Osteoblast (primary cell): ENCODE measurements at places on chromosomes 6 and 20. TPM values are rescaled to one million over a fixed set of nuclear protein-coding genes. Genes with fewer than 3 reads are reported as not detected.

DNA sequence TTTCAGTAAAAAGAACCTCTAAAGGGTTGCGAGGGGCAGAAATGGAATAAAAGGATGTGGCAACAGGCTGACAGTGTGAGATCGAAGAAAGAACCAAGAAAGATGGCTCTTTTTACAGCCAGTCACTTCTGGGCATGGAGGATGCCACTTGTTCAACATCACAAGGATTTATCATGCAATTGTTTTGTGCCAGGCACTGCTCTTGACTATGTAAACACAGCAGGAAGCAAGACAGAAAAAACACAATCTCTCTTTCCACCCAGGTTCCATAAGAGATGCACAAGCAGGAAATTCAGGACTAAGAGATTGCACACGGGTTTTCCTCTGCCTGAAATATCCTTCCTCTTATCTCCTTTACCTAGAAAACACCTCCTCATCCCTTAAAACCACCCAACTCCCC lies 38.0 kb downstream of the FOXA2 start:
- H3K4me3 ChIP-seq, result no peak overlapping the region
- no peaks in the 10 kb centered on the region for H3K4me1 ChIP-seq
- no peaks in the 10 kb centered on the region for H3K36me3 ChIP-seq
- no peak for DNase-seq
- H3K27ac ChIP-seq, result no peak overlapping the region

DNA sequence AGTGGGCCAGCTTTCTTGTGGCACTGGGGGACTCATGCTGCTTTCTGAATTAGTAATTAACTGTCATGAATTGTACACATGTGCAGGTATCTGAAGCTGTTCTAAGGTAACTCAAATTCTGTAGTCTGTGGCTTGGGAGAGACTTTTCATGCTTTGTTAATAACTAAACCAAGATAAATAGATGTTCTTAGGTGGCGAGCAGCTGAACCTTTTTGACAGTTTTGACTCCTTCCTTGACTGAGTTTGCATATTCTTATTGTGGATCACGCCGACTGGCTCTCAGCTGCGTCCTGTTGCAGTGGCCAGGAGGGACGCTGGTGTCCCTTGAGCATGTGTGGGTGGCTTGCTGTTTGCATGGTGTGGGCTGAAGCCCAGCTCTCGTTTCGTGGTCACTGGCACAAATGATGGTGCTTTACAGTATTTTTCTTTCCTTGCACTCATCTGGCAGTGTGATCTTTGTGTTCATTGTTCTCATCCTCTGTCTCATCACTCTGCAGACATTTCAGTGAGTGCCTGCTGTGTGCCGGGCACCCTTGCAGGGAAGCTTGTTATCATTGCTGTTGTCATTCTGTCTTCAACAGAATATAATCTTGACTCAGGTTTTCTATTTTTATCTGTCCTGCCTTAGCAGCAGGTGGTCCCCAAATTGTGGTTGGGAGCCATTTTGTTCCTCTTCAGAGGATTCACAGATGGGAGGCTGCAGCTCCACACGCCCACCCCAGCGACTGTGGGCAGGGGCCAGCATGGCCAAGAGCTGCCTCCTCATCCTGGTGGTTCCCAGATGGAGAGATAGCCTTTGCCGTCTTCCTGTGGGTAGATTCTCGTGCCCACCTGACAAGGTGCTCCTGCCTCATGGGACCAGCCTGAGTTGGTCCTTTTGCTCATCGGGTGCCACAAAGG lies 39.6 kb downstream of the DUSP22 start:
- no peaks in the 10 kb centered on the region for H3K27me3 ChIP-seq
- DNase-seq, result no peak

- DNase-seq, result no peak
- H3K36me3 ChIP-seq, result no peaks in the 10 kb centered on the region
- no peak overlapping the region for H3K4me3 ChIP-seq
These were observed 89.3 kb downstream of the TASP1 start for GRCh38 chr20:13549451-13549850.

- peaks cover 11% of the 10 kb centered on the region for H3K27me3 ChIP-seq
- no peaks in the 10 kb centered on the region for H3K36me3 ChIP-seq
- no peaks in the 10 kb centered on the region for H3K4me1 ChIP-seq
- H3K4me3 ChIP-seq, result no peak overlapping the region
These were observed 35.3 kb downstream of the GRM4 start for GRCh38 chr6:34110610-34111009.

DNA sequence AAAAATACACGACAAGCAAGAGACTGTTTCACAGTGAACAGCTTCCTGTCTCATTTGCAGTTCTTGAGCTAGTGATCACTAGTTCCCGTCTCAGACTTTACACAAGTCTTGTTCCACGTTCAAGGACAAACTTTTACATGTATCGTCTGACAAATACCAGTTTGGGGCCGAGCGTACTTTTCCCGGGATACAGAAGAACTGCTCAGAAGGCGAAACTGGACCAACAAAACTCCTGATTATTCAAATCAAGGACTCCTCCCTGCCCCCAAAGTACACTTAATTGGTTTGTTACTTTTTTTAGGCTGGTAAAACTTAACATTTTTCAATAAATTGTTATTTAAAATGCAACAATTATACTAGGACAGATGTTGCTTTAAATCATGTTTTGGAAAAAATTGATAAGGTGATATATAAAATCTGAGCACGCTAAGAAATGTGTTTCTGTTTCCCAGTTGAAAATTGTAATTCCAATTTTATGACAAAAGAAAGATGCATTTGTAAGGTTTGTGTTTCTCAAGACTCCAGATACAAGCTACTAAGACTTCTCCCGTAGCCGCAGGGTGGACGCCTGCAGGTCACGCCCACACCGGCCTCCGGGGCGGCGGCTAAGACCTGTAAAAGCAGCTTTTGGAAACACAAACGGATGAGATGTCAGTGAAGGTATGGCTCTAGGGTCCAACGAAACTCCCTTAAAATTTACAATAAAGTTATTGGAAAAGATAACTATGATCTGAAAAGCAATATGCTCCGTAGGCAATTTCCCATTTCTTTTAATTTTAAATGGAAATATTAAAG lies 16.8 kb upstream of the TCFL5 start:
- no peak overlapping the region for H3K4me3 ChIP-seq
- DNase-seq, result peak; percentile 75
- H3K36me3 ChIP-seq, result peaks cover 15% of the 10 kb centered on the region
- H3K27ac ChIP-seq, result no peak overlapping the region

DNA sequence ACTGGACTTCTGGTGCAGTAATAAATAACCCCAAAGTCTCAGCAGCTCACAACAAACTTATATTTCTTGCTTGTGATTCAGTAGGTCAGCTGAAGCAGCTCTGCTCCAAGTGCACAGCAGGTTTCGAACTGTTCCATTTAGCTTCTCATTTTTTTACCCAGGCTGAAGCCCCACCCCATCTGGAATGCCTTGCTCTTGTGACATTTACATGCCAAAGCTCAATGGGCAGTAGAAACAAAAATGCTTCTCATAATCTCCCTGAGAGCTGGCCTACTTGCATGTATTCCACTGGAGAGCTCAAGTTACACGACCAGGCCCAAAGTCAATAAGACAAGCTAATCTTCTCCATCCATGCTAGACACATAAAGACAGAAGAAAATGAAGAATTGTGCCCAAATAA lies 165.2 kb downstream of the HAO1 start:
- H3K27me3 ChIP-seq, result no peaks in the 10 kb centered on the region
- H3K27ac ChIP-seq, result no peak overlapping the region
- H3K36me3 ChIP-seq, result no peaks in the 10 kb centered on the region
- no peaks in the 10 kb centered on the region for H3K4me1 ChIP-seq
- no peak overlapping the region for H3K4me3 ChIP-seq

DNA sequence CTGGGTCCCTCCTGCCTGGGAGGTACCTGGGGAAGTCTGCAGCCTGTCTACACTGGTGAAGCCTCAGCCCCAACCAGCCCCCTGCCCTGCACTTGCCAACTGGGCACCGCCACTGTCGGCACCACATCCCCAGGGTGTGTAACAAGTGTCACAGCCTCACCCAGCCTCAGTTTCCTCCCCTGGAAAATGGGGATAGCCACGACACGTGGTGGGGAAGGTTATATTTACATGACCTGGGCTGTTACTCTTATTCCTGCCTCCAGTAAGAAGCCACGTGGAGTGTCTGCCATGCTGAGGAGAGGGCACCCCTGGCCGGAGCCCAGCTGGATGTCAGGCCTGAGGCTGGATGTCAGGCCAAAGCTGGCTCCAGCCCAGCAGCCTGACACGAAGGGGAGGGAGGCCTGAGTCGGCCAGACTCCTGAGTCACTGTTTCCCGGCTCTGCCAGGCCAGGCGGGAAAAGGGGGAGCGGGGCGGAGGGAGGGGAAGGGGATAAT lies 44.9 kb downstream of the SNAI1 start:
- H3K4me1 ChIP-seq, result peaks cover 34% of the 10 kb centered on the region
- H3K27me3 ChIP-seq, result no peaks in the 10 kb centered on the region
- H3K27ac ChIP-seq, result peak overlapping the region; percentile 96

GRCh38 chr6:90516074-90516660 lies 70.7 kb downstream of the MAP3K7 start:
- H3K27me3 ChIP-seq, result no peaks in the 10 kb centered on the region
- H3K36me3 ChIP-seq, result peaks cover 63% of the 10 kb centered on the region
- no peak overlapping the region for H3K27ac ChIP-seq
- H3K4me1 ChIP-seq, result no peaks in the 10 kb centered on the region

- peak; percentile 31 for DNase-seq
- no peaks in the 10 kb centered on the region for H3K36me3 ChIP-seq
- H3K27ac ChIP-seq, result no peak overlapping the region
- H3K4me3 ChIP-seq, result no peak overlapping the region
- H3K27me3 ChIP-seq, result no peaks in the 10 kb centered on the region
These were observed 208.4 kb downstream of the CDH4 start for GRCh38 chr20:61460261-61461052.

GRCh38 chr6:30572148-30572547 lies 906 bp downstream of the ABCF1 start:
- H3K4me1 ChIP-seq, result peaks cover 23% of the 10 kb centered on the region
- no peaks in the 10 kb centered on the region for H3K27me3 ChIP-seq
- H3K27ac ChIP-seq, result peak overlapping the region; percentile 98
- peak overlapping the region; percentile 99 for H3K4me3 ChIP-seq
- peaks cover 4% of the 10 kb centered on the region for H3K36me3 ChIP-seq

- H3K4me3 ChIP-seq, result no peak overlapping the region
- no peak overlapping the region for H3K27ac ChIP-seq
- peaks cover 31% of the 10 kb centered on the region for H3K4me1 ChIP-seq
- H3K36me3 ChIP-seq, result no peaks in the 10 kb centered on the region
- peak; percentile 83 for DNase-seq
- no peaks in the 10 kb centered on the region for H3K27me3 ChIP-seq
These were observed 3.2 kb downstream of the SLC29A1 start for GRCh38 chr6:44226368-44227147.

DNA sequence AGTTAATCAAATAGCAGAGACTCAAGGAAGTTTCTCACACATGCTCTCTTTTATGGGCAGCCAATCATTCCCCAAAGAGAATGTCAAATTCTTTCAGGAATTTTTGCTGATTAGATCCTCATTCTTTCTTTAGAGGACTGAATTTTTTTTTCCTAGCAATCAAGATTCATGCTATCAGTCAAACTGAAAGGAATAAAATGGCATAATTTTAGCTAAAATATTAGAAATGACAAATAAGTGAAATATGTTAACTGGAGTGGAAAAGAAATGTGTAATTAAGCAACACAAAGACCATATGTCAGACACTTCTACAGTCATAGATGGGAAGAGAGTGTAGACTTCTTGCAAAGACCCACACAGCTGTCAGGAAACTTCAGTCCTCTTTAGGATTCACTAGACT lies 242.3 kb upstream of the RNF217 start:
- DNase-seq, result no peak
- no peaks in the 10 kb centered on the region for H3K36me3 ChIP-seq
- no peaks in the 10 kb centered on the region for H3K4me1 ChIP-seq
- no peaks in the 10 kb centered on the region for H3K27me3 ChIP-seq
- H3K27ac ChIP-seq, result no peak overlapping the region

GRCh38 chr6:35477551-35478179 lies 9.5 kb downstream of the RPL10A start:
- H3K4me3 ChIP-seq, result no peak overlapping the region
- H3K4me1 ChIP-seq, result no peaks in the 10 kb centered on the region
- peaks cover 33% of the 10 kb centered on the region for H3K36me3 ChIP-seq
- peak; percentile 51 for DNase-seq
- H3K27ac ChIP-seq, result no peak overlapping the region

DNA sequence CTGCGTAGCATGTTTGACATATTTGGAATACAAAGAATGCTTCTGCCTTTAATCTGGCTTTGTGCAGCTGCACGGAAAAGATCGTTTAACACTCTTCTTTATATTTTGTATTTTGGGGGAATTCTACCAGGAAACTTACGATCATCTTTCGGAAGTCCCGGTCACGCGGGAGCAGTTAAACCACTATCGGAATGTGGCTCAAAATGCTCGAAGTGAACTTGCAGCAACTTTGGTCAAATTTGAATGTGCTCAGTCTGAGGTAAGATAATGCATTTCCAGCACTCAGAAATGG lies 42.3 kb downstream of the CCDC170 start:
- H3K27ac ChIP-seq, result peak overlapping the region; percentile 84
- H3K27me3 ChIP-seq, result no peaks in the 10 kb centered on the region
- H3K4me1 ChIP-seq, result peaks cover 36% of the 10 kb centered on the region
- no peak for DNase-seq

Gene TRIM10
- not detected in 2 replicates for total RNA-seq

Gene FAM83C
- not detected in 2 replicates for total RNA-seq

Gene PLCB4
- total RNA-seq, result 13.0 and 25.6 TPM in 2 replicates

Gene PBOV1
- total RNA-seq, result not detected in 2 replicates

Gene KCNK5
- not detected in 2 replicates for total RNA-seq

Gene TNF
- total RNA-seq, result not detected in 2 replicates

Gene KCNQ2
- 0.36 TPM in 1 of 2 replicates, not detected in the other for total RNA-seq

Gene ATAT1
- 4.4 and 4.7 TPM in 2 replicates for total RNA-seq

Gene PDE10A
- total RNA-seq, result 3.3 and 3.5 TPM in 2 replicates

Gene SLC32A1
- not detected in 2 replicates for total RNA-seq
